Head of caudate nucleus (tissue), 42 donors: ENCODE measurements at places on chromosomes 13 and 19.
A peak's percentile ranks its signal among the peaks of the same experiment; 100 is the strongest.

- peak; percentile 81 for DNase-seq
Observed at GRCh38 chr19:15177269-15178116, 23.3 kb downstream of the NOTCH3 start.

GRCh38 chr13:77516342-77516789 is 19.1 kb upstream of the SCEL start:
- no peak for DNase-seq

- DNase-seq = no peak
Observed at GRCh38 chr13:19632915-19633478, 462 bp upstream of the MPHOSPH8 start.

GRCh38 chr13:51818276-51818675 is 14.3 kb upstream of the DHRS12 start:
- no peak for DNase-seq

- no peak for DNase-seq
Observed at GRCh38 chr19:49818649-49819370, 721 bp downstream of the MED25 start.

DNA sequence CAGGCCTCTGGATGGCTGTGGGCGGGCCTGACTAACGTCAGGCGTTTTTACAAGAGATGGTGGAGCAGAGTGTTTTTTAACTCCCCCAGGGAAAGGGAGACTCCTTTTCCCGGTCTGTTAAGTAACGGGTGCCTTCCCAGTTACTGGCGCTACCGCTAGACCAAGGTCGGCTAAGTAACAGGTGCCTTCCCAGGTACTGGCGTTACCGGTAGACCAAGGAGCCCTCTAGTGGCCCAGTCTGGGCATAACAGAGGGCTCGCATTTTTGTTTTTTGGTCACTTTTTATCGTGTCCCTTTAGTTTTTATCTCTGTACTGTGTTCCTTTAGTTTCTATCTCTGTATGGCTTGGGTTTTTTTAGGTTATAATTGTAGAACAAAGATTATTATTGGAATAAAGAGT is 10.0 kb downstream of the ZNF383 start:
- DNase-seq = no peak

- DNase-seq = no peak
Observed at GRCh38 chr13:44757671-44758070, 181.5 kb upstream of the TSC22D1 start.

- no peak for DNase-seq
Observed at GRCh38 chr13:52454459-52454819, 839 bp upstream of the CKAP2 start.

DNA sequence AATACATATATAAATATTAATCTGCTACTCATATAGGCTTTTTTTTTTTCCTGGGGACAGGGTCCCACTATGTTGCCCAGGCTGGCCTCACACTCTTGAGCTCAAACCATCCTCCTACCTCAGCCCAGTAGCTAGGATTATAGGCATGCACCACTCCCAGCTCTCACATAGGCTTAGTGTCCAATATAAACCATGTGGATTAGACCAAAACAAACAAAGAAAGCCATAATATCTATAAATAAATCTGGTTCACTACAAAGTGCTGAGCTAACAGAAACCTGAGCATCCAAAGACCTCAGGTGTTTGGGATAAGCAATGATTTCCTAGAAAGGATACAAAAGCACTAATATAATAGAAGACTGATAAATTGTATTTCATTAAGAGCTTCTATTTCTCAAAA is 26.0 kb downstream of the TBC1D4 start:
- DNase-seq = no peak

DNA sequence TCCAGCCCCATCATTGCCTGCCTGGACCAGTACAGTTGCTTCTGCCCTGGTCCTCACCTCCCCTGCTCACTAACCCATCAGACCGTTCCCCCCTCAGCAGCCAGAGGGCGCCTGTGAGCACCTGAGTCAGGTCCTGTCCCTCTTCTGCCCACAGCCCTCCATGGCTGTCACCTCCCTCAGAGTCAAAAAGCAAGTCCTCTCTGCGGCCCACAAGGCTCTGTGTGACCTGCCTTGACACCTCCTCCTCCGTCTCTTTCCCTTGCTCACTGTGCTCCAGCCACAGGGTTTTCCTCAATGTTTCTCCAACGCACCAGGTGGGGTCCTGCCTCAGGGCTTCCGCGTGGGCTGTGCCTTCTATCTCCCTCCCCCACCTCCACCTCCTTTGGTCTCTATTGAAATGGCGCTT is 29.4 kb upstream of the PTPRS start:
- peak; percentile 39 for DNase-seq

DNA sequence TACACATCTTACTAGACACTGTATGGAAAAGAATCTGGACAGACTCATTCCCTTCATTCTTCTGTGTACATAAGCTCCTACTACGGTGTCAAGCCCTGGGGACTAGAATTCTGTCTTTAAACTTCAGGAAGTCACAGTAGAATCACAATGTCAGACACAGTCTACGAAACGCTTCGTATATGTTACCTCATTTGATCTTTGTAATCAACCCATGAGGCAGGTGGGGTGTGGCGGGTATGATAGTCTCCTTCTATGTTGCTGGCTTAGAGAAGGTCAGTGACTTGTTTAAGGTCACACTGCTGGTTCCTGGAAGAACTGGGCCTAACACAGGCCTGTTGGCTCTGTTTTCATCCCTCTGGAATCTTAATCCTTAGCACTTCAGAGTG is 32.2 kb upstream of the TPT1 start:
- no peak for DNase-seq

DNA sequence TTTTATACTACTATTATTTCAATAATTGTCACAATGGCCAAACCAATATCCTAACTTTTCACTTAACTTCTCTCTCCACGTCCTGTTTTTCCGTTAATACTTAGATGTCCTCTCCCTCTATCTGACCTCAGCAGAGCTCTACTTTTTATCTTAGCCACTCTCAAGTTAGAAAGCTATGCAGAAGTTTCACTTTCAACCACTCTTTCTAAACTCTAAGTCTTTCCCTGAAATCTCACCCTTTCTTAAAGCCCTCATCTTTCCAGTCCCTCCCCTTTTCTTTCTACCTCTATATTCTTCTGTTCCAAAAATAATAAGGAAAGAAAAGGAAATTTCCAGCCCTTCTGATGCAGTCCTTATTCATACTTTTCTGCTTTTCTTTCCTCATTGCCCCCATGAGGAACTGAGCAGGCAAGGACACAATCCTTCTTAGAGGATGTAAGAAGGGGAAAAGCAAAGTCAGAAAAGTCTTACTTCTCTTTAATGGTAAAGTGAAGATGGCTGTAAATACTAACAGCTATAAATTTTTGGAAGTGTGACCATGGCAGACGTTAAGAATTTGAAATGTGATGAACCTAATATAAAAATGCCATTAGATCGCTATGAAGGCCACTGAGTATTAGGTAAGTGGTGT is 23.0 kb downstream of the FAM216B start:
- no peak for DNase-seq

DNA sequence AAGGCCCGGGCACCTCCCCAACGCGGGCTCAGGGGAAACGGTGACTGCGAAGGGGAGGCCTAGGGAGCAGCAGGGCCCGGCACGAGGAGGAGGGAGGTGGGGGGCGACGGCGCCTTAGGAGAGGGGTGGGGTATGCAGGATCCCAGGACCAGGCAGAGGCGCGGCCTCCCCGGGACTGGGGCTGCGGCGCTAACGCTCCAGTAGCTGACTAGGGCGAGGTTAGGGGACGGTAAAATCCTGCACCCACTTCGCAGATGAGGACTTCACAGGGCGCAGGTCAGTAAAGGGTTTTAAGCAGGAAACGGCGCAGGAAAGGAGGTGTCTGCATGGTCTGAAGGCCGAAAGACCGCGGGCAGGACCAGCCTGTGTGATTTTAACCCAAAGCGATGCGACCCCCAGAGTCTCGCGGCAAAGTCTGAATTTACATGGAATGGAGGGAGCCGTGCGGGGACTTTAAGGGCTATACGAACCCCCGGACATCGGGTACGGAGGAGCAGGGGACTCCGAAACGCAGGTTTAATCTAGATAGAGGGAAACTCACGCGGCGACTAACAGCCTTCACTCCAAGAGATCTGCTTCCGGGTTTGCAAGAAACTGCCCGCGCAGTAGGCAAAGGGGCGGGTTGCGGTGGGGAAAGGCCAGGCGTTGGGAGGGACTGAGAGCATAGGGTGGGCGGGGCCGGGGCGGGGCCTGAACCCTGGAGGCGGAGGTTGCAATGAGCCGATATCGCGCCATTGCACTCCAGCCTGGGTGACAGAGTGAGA is at the start of gene ZNF665:
Gene ZNF665, minus strand, starts transcription at position 588 of the 764 bp plus-strand sequence. CDS start 10,460 bp downstream, outside the sequence.
- peak; percentile 90 for DNase-seq

GRCh38 chr19:1000095-1000494 is at the start of gene GRIN3B:
Gene GRIN3B (plus strand): TSS chr19:1000419. CDS start chr19:1000438, 19 bp downstream.
- no peak for DNase-seq

GRCh38 chr19:12641456-12641855 is 25.1 kb downstream of the MAN2B1 start:
- no peak for DNase-seq

GRCh38 chr13:27370305-27370872 is 54.0 kb upstream of the GTF3A start:
- no peak for DNase-seq

GRCh38 chr19:56107626-56108351 is 13.3 kb downstream of the ZNF787 start:
- no peak for DNase-seq
